ENCODE measurements at places on chromosomes 3 and 15. TPM values are rescaled to one million over a fixed set of nuclear protein-coding genes. Genes with fewer than 3 reads are reported as not detected.

The HIGD2B gene
- not detected for polyA plus RNA-seq

The GNAT1 gene
- 0.16 TPM for polyA plus RNA-seq

DNA sequence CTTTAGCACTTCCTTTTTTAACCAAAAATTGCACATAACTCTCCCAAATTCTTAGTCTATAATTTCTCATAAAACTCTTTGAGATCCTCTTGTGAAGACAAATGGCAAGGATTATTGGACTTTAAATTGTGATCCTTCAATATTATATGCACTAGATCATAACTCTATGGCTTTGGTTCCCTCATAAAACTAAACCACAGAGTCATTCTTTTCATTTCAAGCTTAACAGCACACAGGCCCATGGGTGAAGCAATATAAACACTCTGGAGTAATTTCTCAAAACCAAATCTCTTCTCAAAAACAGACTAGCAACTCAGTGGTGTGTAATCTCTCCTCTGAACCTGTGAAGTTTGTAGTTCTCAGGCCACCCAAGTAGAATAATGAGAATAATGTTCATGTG is 171.0 kb upstream of the NECTIN3 start:
- no peak for DNase-seq

GRCh38 chr3:37924453-37924852 is 62.8 kb downstream of the CTDSPL start:
- no peak for DNase-seq

GRCh38 chr3:4750306-4750968 is 228.8 kb upstream of the BHLHE40 start:
- peak; percentile 46 for DNase-seq

GRCh38 chr15:47439146-47440111 is 277.9 kb upstream of the SEMA6D start:
- DNase-seq, result peak; percentile 63

DNA sequence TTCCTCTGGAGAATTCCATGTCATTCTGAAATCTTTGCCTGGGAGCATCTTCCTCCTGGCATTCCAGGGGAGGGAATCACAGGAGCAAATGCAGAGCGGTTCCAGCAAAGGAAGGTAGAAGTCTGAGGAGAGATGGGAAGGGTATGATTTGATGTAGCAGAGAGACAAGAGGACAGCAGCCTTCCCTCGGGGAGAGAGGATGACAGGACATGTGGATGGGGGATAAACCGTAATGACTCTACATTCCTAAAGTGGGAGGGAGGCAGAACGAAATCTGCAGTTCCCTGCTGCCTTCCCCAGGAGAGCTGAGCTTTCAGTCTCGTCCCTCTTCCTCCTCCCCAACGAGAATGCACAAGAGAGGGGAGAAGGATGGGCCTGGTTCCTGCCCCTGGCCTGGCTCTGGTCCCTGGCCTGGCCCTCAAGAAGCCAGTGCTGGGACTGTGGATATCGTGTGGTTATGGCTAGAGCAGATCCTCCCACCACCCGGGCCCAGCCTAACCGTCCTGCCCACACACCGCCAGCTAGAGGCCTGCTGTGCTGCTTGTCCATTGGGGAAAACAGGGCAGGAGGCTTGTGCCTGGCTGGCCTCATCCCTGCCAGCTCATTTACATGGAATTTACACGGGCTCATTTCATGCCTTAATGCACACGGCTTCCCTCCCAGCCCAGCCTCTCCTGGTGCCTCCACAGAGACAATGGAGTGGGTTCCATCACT is 26.6 kb downstream of the SEMA7A start:
- no peak for DNase-seq
